ENCODE measurements at places on chromosomes 5 and 9. TPM values are rescaled to one million over a fixed set of nuclear protein-coding genes. Genes with fewer than 3 reads are reported as not detected.

Gene MELK
- 26.9 TPM for total RNA-seq

Gene NR4A3
- 0.21 TPM for total RNA-seq

Gene PCDHA9
- total RNA-seq, result not detected

Gene KIAA1958
- 0.84 TPM for total RNA-seq

Gene TRPM3
- total RNA-seq, result not detected

Gene PCDHB11
- total RNA-seq, result 0.09 TPM

Gene SMIM33
- total RNA-seq, result not detected

Gene IL5
- not detected for total RNA-seq

Gene NXNL2
- 0.23 TPM for total RNA-seq

Gene PCSK5
- total RNA-seq, result 2.8 TPM

Gene GHR
- 0.42 TPM for total RNA-seq

Gene DMRT3
- not detected for total RNA-seq

Gene ZNF354B
- total RNA-seq, result 8.5 TPM

Gene DNAH5
- 0.42 TPM for total RNA-seq

Gene GADD45G
- 0.28 TPM for total RNA-seq

Gene SHISAL2B
- not detected for total RNA-seq

Gene LHX6
- total RNA-seq, result not detected

Gene NR2F1-AS1
- total RNA-seq, result not detected

Gene SH2D3C
- total RNA-seq, result not detected

Gene C8G
- not detected for total RNA-seq

Data from airway epithelial cell (primary cell).